Activated CD4-positive, alpha-beta T cell treated with anti-CD3 and anti-CD28 coated beads, Interleukin-2, amount 50 U/mL, for 48 hours (primary cell): ENCODE measurements at places on chromosomes 4 and X.
A peak's percentile ranks its signal among the peaks of the same experiment; 100 is the strongest.

- DNase-seq = no peak
Measured at GRCh38 chrX:9706421-9706820, 59.2 kb downstream of the GPR143 start.

GRCh38 chr4:103591841-103592240, 127.9 kb downstream of the TACR3 start:
- no peak for DNase-seq

- DNase-seq = no peak
Measured at GRCh38 chrX:1398431-1399340, 6.8 kb upstream of the SLC25A6 start.

DNA sequence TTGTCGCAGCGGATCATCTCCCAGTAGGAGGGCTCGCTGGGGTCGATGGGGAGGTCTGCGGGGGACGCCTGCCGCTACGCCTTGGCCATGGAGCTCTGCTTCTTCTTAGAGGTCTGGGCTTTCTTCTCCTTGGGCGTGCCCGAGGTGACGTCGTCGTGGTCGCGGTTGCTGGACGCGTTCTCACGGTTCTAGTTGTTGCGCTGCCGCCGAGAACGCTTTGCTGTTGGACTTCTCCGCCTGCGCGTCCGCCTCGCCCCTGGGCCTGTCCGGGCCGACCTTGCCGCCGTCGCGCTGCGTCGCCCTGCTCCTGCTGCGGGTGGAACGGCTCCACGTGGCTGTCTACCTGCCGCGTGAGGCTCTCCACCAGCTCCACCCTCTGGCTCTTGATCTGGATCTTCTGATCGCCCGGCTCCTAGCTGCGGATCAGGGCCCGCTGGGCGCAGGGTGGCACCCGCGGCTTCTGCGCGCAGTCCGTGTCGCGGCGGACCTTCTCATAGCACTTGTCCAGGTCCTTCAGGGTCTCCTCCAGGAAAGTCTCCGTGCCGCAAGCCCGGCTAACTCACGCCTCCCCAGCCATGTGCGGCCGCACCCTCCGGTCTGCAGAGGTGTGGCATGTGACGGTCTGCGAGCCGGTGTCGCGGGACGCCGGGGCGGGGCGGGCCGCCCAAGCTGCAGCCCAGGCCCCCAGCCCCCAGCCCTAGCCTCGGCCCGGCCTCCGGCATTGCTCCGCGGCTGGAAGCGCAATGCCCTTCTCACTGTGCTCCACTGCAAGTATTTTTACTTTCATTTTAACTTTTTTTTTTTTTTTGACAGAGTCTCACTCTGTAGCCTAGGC, 40.5 kb upstream of the OGT start:
- peak; percentile 49 for DNase-seq

DNA sequence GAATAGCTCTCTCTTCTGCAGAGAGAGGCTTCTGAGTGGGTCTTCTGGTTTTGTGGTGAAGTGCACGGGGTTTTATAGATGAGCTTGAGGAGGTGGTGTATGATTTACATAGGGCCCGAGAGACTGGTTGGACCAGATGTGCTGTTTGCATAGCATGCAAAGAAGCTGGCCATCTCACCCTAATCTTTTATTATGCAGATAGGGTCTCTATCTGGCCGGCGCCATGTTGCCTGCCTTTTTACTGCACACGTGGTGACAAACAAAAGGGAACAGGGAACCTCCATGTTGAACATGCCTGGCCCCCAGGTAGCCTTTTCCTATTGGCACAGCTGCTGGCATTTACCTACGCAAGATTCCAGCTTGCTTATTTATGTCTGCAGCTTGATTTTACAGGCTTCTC, 473.3 kb upstream of the FAM47C start:
- no peak for DNase-seq
